WTC11 (cell line): ENCODE measurements at places on chromosomes 6 and 20.

DNA sequence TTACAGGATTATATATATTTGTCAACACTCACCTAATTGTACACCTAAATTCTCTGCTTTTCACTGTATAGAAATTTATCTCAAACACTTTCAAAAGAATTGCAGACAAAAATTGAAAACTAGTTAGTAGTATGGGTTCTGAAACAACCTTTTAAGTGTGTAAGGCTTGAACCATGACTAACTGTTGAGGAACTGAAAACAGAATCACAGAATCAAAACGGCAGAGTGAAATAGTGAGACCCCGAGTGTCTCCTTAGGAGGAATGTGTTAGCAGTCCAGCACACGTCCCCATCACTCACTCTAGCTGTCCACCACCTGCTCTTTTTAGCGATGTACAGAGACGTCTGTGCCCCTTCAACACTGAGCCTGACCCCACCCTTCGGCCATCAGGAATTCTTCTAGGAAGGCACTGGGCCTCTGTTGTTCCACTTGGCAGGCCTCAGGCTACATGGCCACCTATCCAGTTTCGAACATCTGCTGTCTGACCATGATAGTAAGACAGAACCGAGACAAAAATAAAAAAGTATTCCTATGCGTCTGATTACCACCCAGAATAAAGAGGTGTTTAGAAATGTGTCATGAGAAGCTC is 227.4 kb downstream of the C6orf118 start:
- no peak for DNase-seq

GRCh38 chr20:49924247-49924646 is 8.9 kb upstream of the SPATA2 start:
- no peak for DNase-seq

DNA sequence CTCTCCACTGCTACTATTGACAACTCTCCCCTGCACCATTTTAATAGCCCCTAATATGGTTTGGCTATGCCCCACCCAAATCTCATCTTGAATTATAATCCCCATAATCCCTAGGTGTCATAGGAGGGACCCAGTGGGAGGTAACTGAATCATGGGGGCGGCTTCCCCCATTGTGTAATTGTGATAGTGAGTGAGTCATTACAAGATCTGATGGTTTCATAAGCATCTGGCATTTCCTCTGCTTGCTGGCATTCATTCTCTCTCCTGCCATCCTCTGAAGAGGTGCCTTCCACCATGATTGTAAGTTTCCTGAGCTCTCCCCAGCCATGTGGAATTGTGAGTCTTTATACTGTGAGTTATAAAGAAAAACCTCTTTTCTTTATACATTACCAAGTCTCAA is 74.1 kb upstream of the TCF21 start:
- DNase-seq: no peak

- DNase-seq: no peak
Observed at GRCh38 chr6:63261820-63262219, 50.6 kb downstream of the FKBP1C start.

DNA sequence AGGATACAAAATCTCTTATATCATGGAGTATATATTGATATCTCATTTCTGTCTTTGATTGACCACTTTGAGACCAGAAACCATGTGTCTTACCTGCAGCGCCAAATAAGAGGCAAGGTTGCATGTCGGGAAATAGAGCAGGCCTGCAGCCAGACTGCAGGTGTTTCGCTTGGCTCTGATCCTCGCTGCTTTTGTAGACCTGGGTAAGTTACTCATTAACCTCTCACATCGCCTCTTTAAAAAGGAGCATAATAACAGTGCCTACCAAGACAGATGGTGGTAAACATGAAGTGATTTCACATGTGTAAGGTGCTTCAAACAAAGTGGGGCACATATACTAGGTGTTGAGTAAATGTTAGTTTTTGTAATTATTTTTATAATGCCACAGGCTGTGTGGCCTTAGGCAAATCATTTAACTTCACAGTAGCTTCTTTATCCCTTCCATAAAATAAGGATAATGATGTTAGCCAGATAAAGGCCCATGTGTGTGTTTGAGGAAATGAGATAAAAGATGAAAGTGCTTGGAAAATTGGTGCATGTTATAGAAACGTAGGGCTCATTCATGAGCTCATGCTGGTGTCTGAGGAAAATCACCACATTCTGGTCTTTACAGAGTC is 248.8 kb upstream of the MAP3K7 start:
- no peak for DNase-seq

GRCh38 chr6:11614534-11615213 is 77.1 kb downstream of the TMEM170B start:
- no peak for DNase-seq

DNA sequence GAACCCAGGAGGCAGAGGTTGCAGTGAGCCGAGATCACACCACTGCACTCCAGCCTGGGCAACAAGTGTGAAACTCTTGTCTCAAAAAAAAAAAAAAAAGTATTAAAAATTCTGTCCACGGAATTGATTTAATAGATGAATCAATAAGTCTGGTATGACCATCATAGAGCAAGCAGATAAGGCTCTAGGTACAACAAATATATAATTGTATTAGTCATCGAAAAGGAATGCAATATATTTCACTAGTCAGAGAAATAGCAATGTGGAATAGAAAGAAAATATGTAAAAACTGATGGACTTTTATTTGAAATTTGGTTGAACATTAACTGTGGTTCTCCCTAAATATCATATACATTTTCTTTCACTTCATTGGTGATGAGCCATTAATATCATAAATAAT is 476.8 kb upstream of the AGPAT4 start:
- DNase-seq: no peak

DNA sequence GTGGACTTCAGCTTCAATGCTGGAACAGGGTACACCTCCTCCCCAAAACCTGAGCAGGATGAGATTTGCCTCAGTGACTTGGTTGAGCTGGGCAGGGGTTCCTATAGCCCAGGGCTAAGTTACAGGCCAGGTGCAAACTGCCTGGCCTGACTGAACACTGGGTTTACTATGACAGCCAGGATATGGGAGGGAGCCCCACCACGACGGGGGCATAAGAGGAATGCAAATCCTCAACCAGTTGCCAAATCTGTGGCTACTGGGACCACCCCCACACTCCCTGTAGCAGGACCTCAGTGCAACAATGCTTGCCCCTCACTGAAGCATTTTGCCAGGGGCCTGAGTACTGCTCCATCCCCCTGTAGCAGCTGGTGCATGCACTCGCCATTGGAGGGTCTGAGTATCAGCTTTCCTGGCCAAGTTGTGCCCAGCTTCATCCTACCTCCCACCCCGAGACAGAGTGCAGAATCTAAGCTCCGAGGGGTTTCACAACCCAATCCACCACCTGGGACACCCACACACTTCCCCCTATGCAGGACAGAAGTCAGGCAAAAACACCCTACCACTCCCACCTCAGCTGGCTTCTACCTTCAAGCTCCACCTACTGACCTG is 27.6 kb downstream of the TREML4 start:
- no peak for DNase-seq

DNA sequence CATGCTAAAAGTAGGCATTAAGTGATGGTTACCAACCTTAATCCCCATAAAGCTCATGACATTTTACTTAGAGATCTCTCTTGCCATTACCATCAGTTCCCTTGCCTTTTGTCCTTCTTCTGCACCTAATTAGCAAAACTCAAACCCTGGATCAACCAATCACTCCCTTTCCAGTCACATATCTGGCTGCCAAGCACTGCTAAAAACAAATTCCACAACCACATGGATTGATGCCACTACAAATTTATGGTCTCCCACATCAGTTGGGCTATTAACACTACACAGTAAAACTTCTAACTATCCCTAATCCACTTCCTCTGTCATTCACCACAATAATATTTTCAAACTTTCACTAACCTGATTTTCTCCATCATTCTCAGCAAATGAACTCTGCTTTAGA is 54.3 kb upstream of the RNF146 start:
- DNase-seq: no peak

DNA sequence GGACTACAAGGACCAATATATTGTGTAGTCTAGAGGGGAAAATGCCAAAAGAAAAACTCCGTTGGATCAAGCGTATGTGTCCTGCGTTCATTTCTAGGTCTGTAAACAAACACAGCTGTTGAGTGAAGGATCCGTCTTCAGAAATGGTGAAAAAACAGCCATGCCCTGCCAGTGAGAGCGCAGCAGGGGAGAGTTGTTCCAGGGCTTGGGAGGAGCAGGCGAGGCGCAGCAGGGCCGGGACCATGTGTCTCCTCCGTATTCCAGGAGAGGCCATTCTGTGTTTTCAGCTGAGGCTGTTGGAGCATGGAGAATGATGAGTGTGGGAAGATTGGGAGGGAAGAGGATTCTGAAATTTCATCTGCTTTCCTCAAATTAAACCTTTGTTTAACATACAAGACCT is 38.0 kb downstream of the BMP6 start:
- DNase-seq: no peak

DNA sequence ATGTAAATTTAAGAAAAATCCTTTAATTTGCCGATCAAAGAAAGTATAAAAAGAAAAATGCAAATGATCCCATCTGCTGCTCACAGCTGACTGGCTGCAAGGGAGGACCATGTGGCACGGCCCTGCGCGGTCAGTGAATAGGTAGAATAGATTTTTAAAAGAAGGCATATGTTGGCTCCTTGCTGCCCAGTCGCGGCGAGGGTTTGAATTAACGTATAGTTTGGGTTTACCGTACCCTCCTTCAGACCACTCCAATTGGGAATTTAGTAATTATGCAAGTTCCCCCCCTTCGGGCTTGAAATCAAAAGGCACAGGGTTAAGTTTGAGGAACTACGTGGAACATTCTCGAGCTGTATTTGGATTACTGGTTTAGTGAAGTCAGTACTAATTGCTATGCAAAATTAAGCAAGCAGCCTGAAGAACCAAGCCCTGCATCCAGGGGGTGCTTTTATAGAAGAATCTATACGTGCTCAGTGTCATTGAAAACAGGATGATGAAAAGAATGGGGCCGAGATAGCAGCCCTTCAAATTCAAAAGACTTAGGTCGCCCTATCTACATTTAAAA is 1.1 kb upstream of the BEND3 start:
- DNase-seq: peak; percentile 52
